ENCODE measurements at places on chromosomes 6 and 20.

- DNase-seq, result no peak
These were observed 8.8 kb downstream of the BIRC7 start for GRCh38 chr20:63244468-63244867.

DNA sequence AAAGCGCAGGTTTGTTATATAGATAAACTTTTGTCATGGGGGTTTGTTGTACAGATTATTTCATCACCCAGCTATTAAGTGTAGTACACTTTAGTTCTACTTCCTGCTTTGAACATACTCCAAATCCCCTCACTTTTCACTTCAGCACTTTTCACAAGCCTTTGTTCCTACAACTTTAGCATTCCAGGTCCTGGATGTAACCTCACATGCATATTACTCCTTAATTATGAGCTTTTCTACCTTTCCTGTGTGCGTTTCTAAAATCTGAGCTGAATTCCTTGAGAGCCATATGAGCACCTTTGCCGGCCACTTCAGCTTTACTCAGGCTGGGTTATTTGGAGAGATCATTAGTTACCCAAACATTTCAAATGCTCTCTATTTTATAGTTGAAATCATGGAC, 179.2 kb upstream of the TNFAIP3 start:
- no peak for DNase-seq

GRCh38 chr6:27888566-27888965, 23.6 kb downstream of the OR2B2 start:
- DNase-seq, result no peak

DNA sequence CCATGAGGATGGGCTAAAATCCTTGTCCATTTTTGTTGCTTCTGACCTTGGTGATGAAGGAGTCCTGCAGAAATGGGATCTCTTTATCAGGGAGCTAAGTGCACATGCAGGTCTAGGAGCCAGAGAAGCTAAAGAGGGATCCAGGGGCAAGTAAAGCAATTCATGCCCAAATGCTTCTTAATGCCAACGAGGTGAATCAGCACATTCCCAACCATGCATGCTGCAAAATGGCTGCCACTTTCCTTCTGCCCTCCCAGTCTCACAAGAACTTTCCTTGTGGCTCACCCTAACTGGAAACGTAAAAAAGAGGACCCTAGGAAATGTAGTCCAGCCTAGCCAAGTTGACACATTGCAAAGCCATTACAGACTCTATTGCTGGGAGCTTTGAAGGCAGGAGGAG, 298.4 kb downstream of the MAFB start:
- no peak for DNase-seq

- DNase-seq, result no peak
These were observed 59.5 kb upstream of the RNF144B start for GRCh38 chr6:18327626-18328025.

DNA sequence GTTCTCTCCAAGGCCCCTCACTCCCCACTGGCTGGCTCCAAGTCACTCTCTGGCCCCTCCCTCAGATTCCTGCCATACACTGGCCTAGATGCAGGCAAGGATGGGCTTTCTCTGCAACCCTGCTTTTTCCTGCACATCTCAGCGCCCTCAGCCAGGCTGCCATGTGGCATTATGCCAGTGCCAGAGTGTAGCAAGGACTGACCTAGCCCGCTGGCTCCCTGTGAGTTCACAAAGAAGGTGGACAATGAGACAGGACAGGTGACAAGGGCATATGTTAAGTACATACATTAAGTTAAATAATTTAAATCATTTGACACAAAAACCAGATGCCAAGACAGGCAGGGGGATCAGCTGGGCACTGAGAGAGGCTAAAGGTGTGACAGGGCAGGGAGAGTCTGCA, 394.6 kb downstream of the ZFAND3 start:
- no peak for DNase-seq

- no peak for DNase-seq
These were observed 729.0 kb downstream of the RFPL4B start for GRCh38 chr6:113076116-113076515.

DNA sequence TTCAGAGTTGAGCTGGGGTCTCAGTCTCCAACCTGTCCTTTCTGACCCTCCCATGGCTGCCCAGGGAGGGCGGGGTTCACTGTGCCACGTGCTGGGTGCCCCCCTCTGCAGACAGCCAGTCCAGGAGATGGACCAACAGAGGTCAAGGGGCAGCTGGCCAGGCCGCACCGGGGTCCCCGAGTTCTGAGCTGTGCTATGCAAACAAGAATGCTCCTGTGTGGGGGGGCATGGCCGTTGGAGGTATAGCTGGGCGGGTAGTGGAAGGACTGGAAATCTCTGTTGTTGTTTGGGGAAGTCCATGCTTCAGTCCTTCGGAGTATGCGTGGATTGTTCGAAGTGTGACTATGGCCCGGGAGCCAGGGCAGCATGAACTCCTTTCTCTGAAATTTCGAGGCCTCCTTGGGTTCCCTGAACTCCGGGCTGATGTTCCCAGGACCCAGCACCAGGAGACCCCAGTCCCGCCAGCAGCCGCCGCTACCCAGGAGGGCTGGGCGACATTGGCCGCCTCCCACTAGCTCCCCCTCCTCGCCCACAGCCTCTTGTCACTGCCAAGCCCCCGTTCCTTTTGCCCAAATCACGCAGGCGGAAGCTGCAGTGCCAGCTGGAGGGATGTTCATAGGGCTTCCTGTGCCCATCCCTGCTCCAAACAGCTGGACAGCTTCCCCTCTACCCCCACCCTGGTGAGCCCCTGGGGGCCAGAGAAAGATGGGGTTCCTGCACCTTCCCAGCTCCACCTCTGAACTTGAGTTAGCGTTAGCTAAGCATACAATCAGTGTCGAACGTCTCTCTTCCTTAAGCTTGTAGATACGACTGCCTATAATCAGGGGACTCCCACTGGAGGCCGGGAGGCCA, 126.6 kb downstream of the TAF4 start:
- no peak for DNase-seq

GRCh38 chr20:33188421-33188820, 20.5 kb downstream of the BPIFA2 start:
- no peak for DNase-seq

- no peak for DNase-seq
These were observed 307.6 kb downstream of the ALDH8A1 start for GRCh38 chr6:134642279-134642678.

DNA sequence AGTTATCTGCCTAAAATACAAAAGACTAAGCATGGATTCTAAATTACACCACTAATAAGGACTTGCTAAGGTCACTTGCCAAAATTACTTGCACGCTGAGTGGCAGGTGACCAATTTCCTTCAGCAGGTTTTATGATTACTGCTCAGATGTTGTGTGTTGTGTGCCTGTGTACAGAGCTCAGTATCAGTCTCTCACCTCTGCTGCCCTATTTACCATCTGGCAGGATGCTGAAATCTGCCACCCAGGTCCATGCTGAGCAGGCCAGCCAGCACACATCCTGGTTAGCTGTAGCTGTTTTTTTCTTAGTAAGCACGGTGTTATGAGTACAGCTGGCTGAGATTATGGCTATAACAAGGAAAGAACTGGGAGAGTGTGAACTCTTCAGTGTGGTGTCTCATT, 34.0 kb downstream of the ELOVL4 start:
- DNase-seq, result no peak

- DNase-seq, result no peak
These were observed 21.6 kb downstream of the FKBP1A start for GRCh38 chr20:1371202-1371782.

DNA sequence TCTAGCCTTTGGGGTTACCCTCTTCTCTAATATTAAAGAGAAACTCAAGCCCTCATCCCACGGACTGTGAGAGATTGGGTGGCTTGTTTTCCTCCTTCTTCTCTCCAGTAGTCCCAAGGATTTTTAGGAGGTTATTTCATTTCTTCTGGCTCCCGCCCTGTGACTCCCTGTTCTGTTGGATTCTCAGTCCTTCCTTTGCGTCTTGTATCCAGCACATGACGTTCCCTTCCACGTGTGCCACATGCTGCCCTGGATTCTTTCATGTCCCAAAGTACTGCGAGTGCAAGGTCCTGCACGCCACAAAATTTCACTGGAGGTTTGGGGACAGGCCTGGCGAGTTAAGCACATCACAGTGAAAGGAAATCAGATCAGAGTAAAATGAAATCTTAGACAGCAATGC, 213.4 kb downstream of the PACRG start:
- DNase-seq, result no peak

GRCh38 chr6:33632558-33633039, 11.5 kb downstream of the ITPR3 start:
- DNase-seq, result peak; percentile 41

GRCh38 chr6:14499841-14500240, 382.3 kb downstream of the CD83 start:
- DNase-seq, result no peak

DNA sequence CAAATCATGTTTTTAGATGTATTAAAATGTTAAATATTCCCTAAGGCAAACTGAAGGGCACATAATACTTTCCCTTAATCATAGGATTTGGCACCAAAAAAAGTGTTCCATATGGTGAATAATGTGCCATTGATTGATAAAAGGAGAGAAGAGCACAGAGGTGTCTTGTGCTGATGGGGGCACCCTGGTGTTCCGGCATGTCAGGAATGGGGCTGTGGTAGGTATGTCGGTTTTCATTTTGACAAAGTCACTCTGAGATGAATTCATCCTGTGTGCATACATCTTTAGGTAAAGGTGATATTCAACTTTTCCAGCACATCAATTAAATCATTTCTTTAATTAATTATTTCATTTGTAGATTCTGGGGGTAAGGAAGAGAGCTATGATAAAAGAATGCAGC, 36.8 kb downstream of the CENPW start:
- DNase-seq, result no peak

GRCh38 chr6:124131259-124131658, 327.6 kb downstream of the NKAIN2 start:
- no peak for DNase-seq
